Umbilical cord (tissue), 2 donors: ENCODE measurements at places on chromosomes 1 and 21. TPM values are rescaled to one million over a fixed set of nuclear protein-coding genes. Genes with fewer than 3 reads are reported as not detected.

GRCh38 chr1:41322835-41323234 is 38.4 kb upstream of the FOXO6 start:
- DNase-seq = no peak

The FCRL1 gene
- total RNA-seq = 0.72 TPM

The KRTAP19-1 gene
- not detected for total RNA-seq

DNA sequence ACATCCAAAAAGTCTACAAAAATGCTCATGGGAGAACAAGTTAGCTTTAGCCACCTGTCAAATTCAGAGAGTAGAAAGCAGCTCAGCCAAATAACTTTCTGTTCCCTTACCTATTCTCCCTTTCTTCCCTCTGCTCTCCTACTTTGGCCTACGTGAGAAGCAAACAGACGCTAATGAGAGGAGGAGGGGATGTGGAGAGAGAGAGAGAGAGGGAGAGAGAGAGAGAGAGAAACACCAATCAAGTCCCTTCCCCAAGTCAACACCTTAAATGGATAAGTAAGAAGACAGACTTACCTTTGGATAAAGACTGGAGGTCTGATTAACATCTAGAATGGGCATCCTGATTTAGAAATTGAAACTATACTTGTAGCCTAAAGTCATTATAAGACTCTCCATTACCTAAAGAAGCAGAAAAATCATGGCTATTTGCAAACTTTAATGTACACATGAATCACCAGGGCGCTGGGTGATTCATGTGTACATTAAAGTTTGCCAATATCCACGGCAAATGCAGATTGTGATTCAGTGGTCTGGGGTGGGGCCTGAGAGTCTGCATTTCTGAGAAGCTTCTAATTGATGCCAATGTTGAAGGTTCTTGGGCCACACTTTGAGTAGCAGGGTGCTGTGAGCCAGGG is 13.1 kb upstream of the DUSP12 start:
- no peak for DNase-seq

- no peak for DNase-seq
Measured at GRCh38 chr1:77659879-77660593, 22.4 kb downstream of the ZZZ3 start.

GRCh38 chr1:80565406-80565805 is 1235.3 kb upstream of the ADGRL2 start:
- DNase-seq = no peak

The CSF3R gene
- 10.1 TPM for total RNA-seq

DNA sequence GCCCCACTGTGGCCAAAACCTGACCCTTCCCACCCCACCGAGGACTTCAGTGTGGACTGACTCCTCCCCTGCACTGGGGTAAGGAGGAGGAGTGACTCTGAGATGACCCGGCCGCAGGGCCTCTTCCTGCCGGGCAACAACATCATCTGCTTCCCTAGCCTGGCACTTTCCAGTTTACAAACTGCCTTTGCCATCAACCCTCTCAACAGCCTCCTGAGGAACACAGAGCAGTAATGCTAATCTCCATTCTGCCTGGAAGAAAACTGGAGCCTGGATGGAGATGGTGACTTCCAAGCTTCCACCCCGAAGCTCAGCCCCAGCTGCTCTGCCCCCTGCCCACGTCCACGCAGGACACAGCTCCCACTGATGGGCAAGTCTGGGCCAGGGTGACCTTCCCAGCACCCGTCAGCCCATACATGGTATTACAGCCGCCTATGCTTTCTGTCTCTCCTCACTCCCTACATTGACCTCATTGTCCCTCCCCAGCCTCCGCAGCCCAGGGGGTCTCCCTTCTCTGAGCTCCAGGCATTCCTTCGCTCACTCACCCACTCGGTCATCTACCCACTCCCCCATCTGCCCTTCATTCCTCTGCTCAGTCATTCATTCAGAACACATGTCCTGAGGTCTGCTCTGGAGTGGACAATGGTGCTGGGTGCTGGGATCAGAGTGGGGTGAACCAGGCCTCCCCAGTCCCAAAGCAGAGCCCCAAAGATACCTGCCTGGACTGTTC is 34.2 kb downstream of the RAP1GAP start:
- DNase-seq = no peak

DNA sequence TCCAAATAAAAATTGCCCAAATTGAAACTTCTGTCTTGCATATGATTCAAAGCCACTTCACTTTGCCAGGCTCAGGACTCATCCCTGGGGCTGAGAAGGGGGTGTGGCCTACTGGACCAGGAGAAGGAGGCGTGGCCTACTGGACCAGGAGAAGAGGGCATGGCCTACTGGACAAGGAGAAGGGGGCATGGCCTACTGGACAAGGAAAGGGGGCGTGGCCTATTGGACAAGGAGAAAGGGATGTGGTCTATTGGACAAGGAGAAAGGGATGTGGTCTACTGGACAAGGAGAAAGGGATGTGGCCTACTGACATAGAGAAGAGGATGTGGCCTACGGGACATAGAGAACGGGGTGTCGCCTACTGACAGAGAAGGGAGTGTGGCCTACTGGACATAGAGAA is 405.3 kb downstream of the RRAGC start:
- no peak for DNase-seq

The FNDC5 gene
- total RNA-seq = 11.3 TPM

GRCh38 chr1:15433471-15433870 is 4.8 kb upstream of the CTRC start:
- no peak for DNase-seq

DNA sequence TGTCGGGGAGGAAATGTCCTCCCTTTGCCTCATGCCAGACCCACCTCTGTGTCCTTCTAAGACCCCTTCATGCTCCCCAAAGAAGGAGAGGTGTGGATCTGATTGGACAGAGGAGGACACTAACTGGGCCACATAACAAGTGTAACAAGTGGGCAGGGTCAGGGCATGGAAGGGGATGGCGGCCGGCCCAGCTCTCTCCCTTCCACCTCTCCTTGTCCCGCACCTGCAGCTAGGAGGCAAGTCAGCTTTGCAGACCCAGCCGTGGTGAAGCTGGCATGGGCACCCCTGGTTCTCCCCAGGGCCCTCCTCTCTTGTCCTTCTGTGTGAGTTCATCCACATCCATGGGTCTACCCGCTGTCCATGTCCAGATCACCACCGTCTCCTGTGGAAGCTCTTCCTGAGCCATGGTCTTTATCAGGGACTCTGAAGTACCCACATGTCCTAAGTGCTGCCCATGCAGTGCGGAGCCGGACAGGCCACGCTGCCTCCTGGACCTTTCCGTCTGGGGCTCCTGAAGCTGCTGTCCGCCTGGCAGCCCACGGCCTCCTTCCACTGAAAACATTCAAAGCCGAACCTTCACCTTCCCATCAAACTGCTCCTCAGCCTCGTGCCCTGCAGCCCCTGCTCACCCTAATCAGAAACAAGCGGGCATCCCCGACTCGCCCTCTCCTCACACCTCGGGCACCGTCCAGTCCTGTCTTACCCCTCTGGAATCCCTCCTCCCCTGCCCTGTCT is 460.5 kb downstream of the PTPRU start:
- DNase-seq = no peak

DNA sequence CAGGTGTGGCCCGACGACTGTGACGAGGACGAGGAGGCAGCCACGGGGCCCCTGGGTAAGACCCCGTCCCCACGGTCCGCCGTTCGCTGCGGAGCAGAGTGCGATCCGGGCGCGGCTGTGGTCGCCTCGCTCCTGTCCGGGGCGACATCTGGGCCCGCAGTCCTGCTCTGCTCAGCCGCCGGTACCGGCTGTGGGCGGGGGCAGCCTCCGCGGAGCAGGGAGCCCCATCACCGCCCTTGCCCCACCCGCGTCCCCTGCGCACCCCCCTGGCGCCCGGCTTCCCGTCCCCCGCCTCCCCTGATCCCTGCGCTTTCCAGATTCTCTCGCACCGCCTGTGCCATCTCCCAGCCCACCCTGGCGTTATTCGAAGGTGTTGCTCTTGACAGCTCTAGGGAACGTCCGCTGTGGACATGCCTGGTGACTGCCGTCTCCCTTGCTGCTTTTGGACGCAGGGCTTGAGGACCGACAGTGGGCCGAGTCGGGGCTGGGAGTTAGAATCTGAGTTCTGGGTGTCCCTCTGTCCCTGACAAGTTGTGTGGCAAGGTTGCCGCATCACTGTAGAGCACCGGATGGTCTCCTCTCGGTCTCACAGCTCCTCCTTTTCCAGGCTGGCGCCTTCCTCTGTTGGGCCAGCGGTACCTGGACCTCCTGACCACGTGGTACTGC is 596 bp downstream of the TOR3A start:
- peak; percentile 19 for DNase-seq

DNA sequence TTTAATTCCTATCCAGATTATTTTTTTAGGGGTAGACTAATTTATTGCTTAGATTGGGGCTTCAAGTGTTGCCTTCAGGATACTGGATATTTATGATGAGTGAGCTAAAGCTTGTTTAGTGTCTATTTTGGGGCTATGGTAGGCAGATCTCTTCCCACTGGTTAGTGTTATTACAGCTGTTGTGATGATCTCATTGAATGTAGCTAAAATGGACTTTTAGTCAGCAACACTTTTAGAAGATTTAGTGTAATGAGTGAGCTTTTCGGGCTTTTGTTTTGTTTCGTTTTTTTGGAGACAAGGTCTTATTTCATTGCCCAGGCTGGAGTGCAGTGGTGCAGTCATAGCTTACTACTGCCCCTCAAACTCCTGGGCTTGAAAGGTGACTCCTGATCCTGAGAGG is 14.2 kb downstream of the THRAP3 start:
- no peak for DNase-seq

GRCh38 chr1:162560303-162561036 is 1.1 kb upstream of the UAP1 start:
- no peak for DNase-seq

GRCh38 chr1:201556841-201557571 is 18.1 kb downstream of the NAV1 start:
- DNase-seq = no peak

- DNase-seq = peak; percentile 57
Measured at GRCh38 chr1:55654171-55654570, 439.0 kb upstream of the USP24 start.

The GBP4 gene
- total RNA-seq = 17.1 TPM

- no peak for DNase-seq
Measured at GRCh38 chr1:218686258-218686657, 341.1 kb downstream of the TGFB2 start.

DNA sequence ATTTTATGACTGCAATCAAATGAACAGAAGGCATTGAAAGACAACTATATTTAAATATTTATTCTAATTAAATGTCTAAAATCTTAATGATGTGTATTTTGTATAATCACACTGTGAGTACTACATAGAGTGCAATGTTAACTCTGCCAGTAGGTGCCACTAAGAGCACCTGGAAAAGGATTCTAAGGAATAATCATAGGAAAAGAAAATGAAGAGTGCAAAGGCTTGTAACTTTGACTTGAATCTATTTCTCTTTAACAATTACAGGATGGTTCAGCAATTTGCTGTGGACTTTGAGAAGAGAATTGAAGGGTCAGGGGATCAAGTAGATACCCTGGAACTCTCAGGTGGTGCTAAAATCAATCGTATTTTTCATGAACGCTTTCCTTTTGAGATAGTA is 200.4 kb downstream of the DNM3 start:
- DNase-seq = peak; percentile 65

The FALEC gene
- total RNA-seq = not detected

GRCh38 chr1:49306507-49307070 is 529.9 kb upstream of the BEND5 start:
- no peak for DNase-seq

DNA sequence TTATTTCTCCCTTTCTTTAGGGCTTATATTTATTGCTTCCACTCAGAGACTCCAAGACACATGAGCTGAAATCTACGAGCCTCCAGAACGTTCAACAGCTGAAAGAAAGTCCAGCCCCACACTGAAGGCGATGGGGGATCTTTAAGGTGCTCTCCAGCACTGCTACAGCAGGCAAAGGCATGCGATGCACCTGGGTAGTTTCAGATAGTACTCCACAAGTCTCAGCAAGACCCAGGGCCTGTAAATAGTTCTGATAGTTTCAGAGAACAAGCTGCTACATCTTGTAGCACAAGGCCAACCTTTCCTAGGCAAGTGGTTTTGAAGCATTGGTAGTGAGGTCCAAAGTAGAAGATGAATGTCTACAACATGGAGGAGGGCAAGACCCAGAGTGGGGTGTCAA is 2.2 kb upstream of the HSD3B1 start:
- DNase-seq = no peak

DNA sequence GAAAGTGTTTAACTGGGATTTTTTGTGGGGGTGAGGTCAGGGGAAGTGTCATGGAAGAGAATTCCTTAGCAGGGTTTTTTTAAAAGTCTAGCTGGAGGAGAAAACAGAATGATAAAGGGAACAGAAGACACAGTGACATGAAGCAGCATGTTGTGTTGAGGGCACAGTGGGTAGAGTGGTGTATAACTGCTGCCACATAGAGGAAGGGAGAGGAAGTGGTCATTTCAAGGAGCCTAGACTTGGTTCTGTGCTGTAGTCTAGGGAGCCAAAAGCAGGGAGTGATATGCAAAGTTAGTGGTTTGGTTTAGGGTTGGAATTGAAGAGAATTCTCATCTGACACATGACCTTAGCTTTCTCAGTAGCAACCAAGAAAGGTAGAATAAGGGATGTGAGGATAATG is 10.2 kb downstream of the EEIG2 start:
- no peak for DNase-seq

DNA sequence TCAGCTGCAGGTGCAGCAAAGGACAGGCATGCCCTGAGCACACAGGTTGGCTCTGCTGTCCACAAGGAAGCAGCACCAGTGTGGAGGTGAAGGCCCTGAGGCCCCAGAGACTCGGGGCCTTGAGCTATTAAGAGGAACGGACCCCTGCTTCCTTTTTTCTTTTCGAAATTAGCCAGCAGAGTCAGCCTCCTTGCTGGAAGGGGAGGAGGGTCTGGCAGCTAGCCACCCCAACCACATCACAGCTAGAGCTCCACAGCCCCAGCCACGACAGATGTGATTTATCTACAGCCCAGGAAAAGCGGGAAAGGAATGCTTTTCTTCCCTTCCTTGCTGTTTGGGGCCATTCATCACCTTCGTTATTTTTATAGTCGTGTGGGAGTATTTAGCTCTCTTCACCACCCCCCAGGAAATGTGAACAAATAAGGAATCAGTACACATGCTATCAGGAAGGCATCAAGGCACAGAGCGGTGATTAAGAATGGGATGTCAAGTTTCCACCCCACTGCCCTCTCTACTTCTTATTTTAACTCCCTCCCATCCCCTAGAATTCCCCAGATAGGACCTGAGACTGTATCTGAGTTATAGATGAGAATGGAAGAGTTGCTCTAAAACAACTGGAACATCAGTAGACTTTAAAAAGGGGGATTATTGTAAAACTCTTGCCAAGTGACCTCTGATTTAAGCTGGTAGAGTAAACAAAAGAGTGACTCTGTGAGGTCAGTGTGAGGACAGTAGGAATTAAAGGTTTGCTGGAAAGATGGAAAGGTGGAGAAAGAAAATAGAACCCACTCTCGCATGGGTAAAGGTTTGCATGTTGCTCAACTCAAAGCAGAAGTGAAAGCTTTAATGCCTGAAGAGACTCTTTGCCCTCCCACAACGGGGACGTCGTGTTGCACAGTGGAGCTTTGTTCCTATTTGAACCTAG is 224.7 kb upstream of the GJB5 start:
- peak; percentile 14 for DNase-seq

GRCh38 chr1:228282329-228283042 is 74.6 kb downstream of the OBSCN start:
- no peak for DNase-seq

- DNase-seq = no peak
Measured at GRCh38 chr1:152048416-152049009, 11.7 kb upstream of the S100A11 start.

The GABRD gene
- total RNA-seq = 0.72 TPM

The OR10J5 gene
- total RNA-seq = not detected

The RPTN gene
- total RNA-seq = 1.7 TPM

GRCh38 chr1:206578068-206578977 is 33.9 kb downstream of the EIF2D start:
- no peak for DNase-seq

GRCh38 chr1:203172184-203173010 is 3.2 kb downstream of the MYBPH start:
- no peak for DNase-seq
